ENCODE measurements at places on chromosomes 3 and 15.
A peak's percentile ranks its signal among the peaks of the same experiment; 100 is the strongest.

GRCh38 chr15:39391230-39391629, 189.6 kb upstream of the THBS1 start:
- peak; percentile 61 for DNase-seq

- DNase-seq = no peak
Measured at GRCh38 chr3:190644766-190645165, 130.9 kb downstream of the IL1RAP start.

GRCh38 chr15:64943512-64944225, 32.0 kb downstream of the ANKDD1A start:
- no peak for DNase-seq

DNA sequence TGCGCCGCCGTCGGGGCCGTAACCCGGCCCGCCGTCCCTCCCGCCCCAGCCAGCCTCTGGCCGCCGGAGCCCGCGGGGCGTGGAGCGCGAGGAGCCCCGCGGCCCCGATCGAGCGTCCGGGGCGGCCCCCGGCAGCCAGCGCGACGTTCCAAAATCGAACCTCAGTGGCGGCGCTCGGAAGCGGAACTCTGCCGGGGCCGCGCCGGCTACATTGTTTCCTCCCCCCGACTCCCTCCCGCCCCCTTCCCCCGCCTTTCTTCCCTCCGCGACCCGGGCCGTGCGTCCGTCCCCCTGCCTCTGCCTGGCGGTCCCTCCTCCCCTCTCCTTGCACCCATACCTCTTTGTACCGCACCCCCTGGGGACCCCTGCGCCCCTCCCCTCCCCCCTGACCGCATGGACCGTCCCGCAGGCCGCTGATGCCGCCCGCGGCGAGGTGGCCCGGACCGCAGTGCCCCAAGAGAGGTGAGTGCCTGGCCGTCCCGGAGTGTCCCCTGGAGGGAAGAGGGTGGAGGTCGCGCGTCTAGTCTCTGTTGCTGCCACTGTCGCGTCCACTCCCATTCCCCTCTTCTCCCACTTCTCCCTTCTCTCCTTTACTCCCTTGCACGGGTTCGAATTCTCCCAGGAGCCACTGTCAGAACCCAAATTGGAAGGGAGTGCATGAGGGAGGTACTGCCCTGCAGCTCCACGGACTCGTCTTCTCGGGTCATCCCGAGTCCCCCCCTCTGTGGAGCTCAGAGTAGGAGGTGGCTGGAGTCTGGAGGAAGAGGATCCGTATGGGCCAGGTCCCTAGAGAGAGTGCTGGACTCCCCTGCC, 585 bp downstream of the CSK start:
- DNase-seq = no peak

GRCh38 chr15:52844823-52845222, 54.7 kb upstream of the ONECUT1 start:
- DNase-seq = no peak

DNA sequence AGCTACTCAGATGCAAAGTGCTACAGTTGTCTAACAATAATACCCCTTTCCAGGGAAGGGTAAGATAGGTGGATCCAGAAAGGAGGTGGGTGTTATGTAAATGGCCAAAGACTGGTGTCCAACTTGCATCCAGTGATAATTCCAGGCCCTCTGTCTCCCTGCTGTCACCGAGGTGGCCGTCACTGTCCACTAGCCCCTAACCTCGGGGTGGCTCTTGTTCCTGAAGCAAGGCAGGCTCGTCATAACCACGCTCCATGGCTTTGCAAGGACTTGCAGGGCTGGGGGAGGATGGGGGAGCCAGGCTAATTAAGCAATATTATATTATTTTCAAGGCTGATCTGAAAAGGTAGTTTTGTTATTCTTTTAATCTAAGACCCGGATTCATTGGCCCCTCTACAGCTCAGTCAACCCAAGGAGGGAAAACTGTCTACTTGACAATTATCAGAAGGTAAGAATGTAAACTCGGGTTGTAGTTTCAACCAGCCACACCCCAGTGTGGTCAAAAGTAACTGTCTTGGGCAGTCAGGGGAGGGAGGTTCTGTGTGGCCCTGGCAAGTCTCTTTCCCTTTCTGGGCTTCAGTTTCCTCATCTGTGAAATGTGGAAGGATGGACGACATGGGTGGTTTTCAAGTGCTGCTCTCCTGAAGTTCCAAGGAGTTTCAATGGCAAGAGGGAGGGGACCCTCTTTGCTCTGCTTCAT, 220.1 kb upstream of the BHLHE40 start:
- no peak for DNase-seq

DNA sequence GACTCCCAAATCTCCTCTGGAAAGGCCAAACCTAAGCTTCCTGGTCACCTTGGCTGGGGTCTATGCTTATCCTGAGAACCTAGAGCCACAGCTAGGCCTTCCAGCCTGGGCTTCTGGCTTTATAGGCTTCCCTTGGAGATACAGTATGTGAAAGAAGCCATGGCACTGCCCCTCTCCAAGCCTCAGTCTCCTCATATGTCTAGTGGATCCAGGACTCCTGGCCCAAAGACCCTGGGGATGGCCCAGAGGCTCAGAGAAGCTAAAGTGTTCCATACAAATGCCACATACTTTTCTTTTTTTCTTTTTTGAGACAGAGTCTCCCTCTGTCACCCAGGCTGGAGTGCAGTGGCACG, 8.6 kb downstream of the ACAA1 start:
- no peak for DNase-seq

GRCh38 chr15:24752354-24752753, 76.8 kb downstream of the NPAP1 start:
- no peak for DNase-seq

GRCh38 chr3:101038393-101038792, 45.2 kb upstream of the ABI3BP start:
- no peak for DNase-seq

GRCh38 chr15:88250826-88251225, 5.7 kb downstream of the NTRK3 start:
- no peak for DNase-seq

- no peak for DNase-seq
Measured at GRCh38 chr3:4831580-4831950, 147.7 kb upstream of the BHLHE40 start.

- peak; percentile 46 for DNase-seq
Measured at GRCh38 chr3:23761440-23761896, 44.3 kb upstream of the UBE2E1 start.

GRCh38 chr3:63192248-63192647, 85.9 kb upstream of the SYNPR start:
- DNase-seq = no peak

DNA sequence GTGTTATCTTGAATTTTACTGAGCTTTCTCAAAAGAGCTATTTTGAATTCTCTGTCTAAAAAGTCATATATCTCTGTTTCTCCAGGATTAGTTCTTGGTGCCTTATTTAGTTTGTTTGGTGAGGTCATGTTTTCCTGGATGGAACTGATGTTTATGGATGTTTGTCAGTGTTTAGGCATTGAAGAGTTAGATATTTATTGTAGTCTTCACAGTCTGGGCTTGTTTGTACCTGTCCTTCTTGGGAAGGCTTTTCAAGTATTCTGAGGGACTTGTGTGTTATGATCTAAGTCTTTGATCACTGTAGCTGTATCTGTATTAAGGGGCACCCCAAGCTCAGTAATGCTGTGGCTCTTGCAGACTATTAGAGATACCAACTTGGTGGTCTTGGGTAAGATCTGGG, 10.6 kb upstream of the RAD51 start:
- no peak for DNase-seq

- no peak for DNase-seq
Measured at GRCh38 chr3:37505415-37505814, 331.0 kb upstream of the LRRFIP2 start.

All from NCI-H226 (cell line).